ENCODE measurements at places on chromosomes 6 and 20.

DNA sequence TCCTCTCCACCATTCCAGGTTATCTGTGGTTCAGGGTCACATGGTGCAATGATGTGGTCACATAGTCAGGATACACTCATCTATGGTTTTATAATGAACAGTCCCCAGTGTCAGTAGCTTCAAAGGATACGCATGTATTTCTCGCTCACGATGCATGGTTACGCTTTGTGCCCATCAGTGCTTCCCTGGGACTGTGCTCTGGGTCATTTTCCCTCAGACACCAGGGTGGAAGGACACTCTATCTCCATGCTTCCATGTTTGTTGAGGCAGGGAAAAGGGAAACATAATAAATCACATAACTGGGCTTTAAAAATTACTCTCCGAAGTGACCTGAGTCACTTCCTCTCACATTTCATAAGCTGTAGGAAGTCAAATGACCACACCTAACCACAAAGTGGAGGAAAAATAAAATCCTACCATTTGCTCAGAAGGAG, 394.8 kb upstream of the NOX3 start:
- DNase-seq = no peak

GRCh38 chr20:47468290-47469050, 33.2 kb upstream of the NCOA3 start:
- DNase-seq = no peak

- no peak for DNase-seq
Measured at GRCh38 chr20:55893031-55893430, 112.3 kb downstream of the CBLN4 start.

- DNase-seq = no peak
Measured at GRCh38 chr6:166005944-166006899, 161.4 kb downstream of the TBXT start.

- no peak for DNase-seq
Measured at GRCh38 chr20:3863317-3863716, 16.7 kb downstream of the MAVS start.

- no peak for DNase-seq
Measured at GRCh38 chr6:128139519-128139918, 238.7 kb upstream of the THEMIS start.

- DNase-seq = no peak
Measured at GRCh38 chr6:9412951-9413559, 977.7 kb upstream of the SLC35B3 start.

DNA sequence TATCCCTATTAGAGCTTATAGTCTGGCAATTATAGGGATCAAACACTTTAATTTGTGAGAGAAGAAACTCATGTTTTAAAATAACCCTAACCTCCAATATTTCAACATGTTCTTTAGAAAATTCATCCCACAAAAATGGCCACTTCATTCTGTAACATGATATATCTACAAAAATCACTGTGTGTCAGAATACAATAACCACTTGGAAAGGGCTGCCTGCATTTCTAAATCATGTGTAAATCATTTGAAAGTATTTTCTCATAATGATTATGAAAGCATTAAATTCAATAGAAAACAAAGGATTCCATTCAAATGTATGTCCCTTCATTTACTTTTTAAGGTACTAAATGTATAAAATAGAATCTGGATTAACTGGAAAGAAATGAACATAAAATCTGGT, 101.4 kb upstream of the NHSL1 start:
- DNase-seq = no peak

GRCh38 chr6:125100074-125100652, 53.4 kb upstream of the TPD52L1 start:
- DNase-seq = no peak

- no peak for DNase-seq
Measured at GRCh38 chr6:120122401-120122800, 772.8 kb upstream of the MAN1A1 start.

GRCh38 chr6:70107852-70108629, 194.8 kb downstream of the COL9A1 start:
- peak; percentile 47 for DNase-seq

DNA sequence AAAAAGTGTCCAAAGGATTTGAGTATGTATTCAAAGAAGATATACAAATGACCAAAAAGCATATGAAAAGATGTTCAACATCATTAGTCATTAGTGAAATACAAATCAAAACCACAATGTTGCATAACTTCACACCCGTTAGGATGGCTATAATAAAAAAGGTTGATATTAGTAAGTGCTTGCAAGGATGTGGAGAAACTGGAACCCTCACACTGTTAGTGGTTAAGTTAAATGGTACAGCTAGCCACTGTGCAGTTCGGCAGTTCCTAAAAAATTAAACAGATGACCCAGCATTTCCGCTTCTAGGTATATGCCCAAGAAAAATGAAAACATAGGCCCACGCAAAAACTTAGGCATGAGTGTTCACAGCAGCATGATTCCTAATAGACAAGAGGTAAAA, 38.6 kb downstream of the IBTK start:
- DNase-seq = no peak

GRCh38 chr20:11168026-11168425, 494.2 kb upstream of the JAG1 start:
- no peak for DNase-seq

DNA sequence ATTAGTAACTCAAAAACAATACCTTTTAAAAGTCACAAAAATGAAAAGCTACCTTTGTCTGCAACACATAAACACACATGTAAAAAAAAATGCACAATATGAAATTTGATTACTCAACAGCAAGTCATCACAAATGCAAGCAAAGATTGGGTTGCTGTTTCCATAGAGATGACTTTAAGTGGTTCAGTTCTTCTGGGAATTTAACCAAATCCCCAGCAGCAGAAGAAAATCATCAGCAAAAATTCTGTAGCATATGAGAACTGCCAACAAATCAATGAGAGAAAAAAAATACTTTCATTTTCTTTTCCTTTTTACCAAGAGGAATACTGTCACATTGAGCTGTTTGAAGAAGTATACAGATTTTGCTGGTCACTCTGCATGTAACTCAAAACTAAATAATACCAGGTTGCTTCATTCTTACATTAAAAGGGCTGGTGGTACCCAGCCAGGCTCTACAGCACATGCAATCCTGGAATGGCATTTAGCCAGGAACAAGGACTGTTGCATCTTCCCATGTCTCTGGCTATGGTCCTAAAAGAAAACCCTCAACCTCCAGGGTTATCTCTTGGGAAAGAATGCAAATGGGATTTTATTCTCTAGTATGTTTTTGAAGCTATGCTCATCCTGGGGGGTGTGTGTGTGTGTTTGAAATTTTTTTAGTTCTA, 158.3 kb downstream of the OPRM1 start:
- DNase-seq = no peak

- DNase-seq = no peak
Measured at GRCh38 chr20:46228670-46229069, 79.6 kb downstream of the CDH22 start.

GRCh38 chr6:170073846-170074245, 217.0 kb downstream of the DLL1 start:
- DNase-seq = no peak

- no peak for DNase-seq
Measured at GRCh38 chr6:113560908-113561307, 296.2 kb upstream of the MARCKS start.

- DNase-seq = no peak
Measured at GRCh38 chr6:10215326-10216110, 199.4 kb downstream of the TFAP2A start.

DNA sequence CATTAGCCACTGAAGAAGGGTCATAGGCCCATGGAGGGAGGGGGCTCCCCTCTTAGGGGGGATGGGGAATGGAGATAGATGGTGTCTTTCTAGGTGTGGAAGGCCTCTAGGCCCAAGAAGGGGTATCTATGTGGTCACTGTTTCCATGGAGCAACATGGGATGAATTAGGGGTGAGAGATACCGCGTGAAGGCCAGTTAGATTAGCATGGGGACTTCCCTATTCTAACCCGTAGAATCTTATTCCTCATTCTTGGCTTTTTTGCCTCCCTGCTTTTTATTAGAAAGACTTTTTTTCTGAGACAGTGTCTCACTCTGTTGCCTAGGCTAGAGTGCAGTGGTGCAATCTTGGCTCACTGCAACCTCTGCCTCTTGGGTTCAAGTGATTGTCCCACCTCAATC, 3.2 kb downstream of the RAB44 start:
- no peak for DNase-seq

DNA sequence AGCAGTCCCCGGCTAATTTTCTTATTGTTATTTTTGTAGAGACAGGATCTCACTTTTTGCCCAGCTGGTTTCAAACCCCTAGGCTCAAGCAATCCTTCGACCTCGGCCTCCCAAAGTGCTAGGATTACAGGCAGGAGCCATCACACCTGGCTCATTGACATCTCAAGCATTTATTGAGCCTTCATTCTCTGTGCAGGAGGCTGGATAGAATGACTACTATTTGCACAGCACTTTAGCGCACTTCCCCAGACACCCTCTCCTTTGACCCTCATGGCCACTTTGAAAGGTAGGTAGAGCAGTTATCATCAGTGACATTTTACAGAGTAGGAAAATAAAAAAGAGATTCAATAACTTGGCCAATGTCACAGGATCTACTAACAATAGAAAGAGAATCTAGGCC, 124.0 kb upstream of the STXBP5 start:
- DNase-seq = no peak

Data from CD4-positive, alpha-beta T cell treated with Interleukin-10 for 1 hour (primary cell).